ENCODE measurements at places on chromosomes 16 and 17.

DNA sequence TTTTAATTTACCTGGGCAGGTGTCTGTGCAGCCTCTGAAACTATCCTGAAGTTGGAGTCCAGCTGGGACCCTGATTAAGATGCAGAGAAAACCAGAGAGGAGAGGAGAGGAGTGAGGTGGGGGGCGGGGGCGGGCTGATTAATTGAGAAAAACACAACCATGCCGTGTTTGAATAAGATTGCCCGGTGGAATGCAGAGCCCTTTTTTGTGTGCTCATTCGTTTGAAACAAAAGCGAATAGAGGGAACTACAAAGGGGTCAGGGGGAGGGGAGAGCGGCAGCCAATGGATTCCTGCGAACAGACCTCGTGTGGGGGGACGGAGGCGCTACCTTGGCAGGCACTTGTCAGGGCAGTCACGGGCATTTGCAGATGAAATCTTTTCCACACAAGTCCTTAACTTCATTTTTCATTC, 355.8 kb downstream of the SOX9 start:
- no peak for DNase-seq

- DNase-seq, result no peak
Observed at GRCh38 chr17:21140911-21141310, 14.1 kb downstream of the DHRS7B start.

- no peak for DNase-seq
Observed at GRCh38 chr16:27676839-27677238, 126.9 kb downstream of the KATNIP start.

- no peak for DNase-seq
Observed at GRCh38 chr17:49197346-49197998, 12.9 kb downstream of the GNGT2 start.
